ENCODE measurements at places on chromosomes 5 and 9.
A peak's percentile ranks its signal among the peaks of the same experiment; 100 is the strongest.

- peak; percentile 63 for DNase-seq
Measured at GRCh38 chr5:131640043-131640856, 5.2 kb upstream of the RAPGEF6 start.

DNA sequence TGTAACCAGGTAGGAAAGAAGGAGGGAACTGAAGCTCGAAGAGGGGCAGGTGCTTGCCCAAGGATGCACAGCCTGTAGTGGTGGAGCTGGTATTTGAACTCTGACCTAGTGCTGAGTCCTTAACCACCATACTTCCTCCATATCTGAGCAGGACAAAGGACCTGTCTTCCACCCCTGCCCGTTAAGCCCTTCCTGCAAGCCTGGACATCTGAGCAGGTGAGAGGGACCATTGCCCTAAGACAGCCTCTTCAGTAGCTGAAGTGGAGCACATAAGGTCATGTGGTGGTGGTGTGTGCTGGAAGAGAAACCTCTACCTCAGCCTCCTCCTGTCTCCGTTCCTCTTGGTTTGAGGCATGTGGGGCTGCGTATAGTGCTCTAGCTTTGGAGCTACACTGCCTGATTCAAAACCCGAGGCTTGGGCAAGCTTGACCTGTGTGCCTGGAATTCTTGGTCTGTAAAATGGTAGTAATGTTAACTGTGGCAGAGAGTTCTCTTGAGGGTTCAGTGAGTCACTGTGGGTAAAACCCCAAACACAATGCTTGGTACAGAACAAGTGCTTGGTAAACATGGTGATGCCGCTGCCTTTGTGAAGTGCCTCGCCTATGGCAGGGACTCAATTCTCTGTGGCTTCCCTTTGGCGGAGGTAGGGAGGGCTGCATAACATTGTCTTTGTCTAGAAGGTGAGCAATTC, 7.4 kb downstream of the GALNT10 start:
- peak; percentile 69 for DNase-seq

- DNase-seq, result no peak
Measured at GRCh38 chr9:105436783-105437182, 11.1 kb upstream of the FSD1L start.

DNA sequence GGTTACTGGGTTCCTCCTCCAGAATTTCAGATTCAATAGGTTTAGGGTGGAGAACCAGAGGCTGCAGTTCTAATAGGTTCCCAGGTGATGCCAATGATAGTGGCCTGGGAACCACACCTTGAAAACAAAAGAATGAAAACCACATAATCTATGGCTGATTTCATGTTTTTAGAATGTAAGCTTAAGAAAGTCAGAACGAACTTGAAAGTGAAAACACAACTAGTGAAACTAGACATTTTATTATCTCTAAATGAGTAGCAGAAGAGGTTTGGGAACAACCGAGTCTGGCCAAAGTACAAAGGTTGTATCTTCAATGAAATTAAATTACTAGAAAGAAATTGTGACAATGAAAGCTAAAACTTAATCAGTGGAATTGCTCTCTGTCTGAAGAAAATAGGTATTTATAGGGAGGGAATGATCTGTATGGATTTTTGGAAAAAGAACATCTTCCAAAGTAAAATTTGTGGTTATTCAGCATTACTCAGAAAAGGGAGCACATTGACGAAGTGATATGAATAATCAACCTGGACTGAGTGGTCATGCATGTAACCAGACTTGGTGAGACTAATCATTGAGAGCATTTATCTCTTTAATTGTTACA, 24.9 kb upstream of the CEP120 start:
- no peak for DNase-seq

- DNase-seq, result no peak
Measured at GRCh38 chr5:80296121-80296520, 23.7 kb upstream of the SPZ1 start.

- DNase-seq, result no peak
Measured at GRCh38 chr5:35954175-35954574, 15.8 kb upstream of the CAPSL start.

DNA sequence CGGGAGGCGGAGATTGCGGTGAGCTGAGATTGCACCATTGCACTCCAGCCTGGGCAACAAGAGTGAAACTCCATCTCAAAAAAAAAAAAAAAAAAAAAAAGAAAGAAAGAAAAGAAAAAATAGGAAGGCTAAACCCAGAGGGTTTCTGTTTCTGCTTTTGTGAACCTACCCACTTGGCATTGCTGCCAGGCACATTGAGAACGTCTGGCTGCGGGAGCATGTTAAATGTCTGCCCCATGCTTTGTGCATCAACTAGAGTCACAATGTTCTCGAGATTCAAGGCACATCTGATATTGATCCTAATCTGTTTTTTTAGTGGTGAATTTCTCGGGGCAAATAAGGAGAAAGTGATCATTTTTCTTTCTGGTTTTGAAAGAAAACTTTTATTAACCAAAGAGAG, 2.8 kb downstream of the SLC25A25 start:
- no peak for DNase-seq

- no peak for DNase-seq
Measured at GRCh38 chr5:62686692-62687091, 108.1 kb downstream of the LRRC70 start.

DNA sequence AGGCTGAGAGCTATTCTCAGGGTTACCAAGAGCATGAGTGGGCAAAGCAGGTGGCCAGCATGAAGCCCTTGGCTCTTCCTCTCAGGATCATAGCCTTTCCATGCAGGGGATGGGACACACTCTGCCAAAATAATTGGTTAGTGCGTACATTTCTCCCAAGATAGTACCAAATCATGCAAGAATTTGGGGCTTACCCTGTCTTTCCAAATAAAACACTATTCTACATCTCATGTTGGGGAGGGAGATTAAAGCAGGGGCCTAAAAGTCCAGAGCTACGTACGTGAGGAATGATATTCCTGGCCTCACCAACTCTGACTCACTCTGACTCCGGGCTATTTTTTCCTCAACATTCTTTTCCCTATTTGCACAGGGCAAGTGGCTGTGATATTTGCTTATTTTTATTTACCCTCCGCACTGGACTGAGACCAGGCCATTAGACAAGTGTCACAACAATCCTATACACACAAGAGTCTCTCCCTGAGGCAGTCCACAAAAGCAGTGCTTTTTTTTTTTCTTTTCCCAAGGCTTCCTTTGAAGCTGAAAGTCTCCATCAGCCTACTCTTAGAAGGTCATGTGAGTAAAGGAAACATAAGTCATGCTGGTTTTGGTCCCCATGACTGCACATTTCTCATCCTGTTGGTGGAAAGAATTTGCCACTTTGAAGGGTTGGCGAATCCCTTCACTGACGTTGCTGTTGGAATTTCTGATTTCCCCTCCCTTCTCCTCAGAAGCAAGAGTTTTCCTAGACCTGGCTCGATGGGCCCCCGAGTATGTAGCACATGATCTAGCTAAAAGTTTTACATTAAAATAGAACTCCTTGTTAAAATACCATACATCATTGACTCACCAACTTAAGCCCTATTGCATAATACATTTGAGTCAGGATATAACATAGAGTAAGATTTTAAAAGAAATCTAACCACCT, 40.0 kb downstream of the TMEM252 start:
- DNase-seq, result no peak

GRCh38 chr9:115369322-115369957, 251.5 kb upstream of the TNC start:
- no peak for DNase-seq

Data from activated T-cell treated with anti-CD3 and anti-CD28 coated beads, Interleukin-2, amount 50 U/mL, for 24 hours (primary cell).